ENCODE measurements at places on chromosomes 13 and 19. TPM values are rescaled to one million over a fixed set of nuclear protein-coding genes. Genes with fewer than 3 reads are reported as not detected.

DNA sequence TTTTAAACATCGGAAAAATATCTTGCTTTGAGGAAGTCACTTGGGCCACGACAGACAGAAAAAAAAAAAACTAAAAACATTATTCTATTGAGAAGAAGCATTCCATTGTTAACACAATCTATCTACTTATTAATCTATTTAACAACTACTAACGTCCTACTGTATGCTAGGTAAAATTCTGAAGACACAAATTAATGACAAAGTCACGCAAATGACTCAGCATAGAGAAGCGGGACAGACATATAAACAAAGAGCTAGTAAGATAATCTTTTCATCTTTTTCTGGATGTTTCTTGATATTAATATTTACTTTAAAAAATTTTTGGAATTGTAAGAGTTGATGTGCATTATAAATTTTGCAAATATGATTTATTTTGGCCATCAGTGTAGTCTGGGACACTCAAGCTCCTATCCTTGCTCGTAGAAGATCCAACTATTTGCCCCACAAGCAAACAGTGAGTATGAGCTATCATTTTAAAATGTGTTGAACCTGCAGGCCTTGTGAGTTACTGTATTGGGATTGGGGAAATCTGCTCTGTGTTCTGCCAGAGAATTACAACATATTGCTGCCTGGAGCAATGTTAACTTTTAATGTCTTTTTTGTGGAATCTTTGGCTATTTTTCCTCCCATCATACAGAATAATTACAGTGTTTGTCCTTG lies 109.1 kb downstream of the PCDH9 start:
- no peak for DNase-seq

DNA sequence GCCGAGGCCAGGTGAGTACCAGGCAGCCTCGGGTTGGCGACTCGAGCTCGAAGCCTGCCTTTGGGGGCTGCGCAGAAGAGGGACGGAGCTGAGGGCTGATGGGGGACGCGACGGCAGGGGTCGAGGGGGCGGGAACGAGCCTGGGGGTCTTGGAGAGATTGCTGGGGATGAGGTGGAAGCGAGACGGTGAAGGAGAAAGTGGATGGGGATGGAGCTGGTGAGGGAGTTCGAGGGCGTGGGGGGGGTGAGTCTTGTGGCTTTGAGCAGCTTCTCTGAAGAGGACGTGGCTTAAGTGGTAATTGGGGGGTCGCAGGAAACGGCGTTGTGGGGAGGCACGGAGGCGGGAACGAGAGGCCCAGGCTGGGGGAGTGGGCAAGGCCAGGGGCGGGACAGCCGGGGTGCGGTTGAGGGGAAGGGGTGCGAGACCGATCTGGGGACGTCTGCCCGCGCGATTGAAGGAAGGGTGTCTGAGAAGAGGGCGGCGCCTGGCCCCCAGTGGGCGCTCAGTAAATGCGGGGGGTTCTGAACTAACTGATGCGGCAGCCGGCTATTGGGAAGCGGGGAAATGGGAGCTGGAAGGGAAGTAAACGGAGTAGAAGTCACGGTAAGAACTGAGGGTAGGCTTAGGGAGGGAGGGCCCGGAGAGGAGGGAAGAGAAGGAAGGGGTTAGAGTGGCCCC lies 426 bp downstream of the MYO9B start:
- peak; percentile 47 for DNase-seq

DNA sequence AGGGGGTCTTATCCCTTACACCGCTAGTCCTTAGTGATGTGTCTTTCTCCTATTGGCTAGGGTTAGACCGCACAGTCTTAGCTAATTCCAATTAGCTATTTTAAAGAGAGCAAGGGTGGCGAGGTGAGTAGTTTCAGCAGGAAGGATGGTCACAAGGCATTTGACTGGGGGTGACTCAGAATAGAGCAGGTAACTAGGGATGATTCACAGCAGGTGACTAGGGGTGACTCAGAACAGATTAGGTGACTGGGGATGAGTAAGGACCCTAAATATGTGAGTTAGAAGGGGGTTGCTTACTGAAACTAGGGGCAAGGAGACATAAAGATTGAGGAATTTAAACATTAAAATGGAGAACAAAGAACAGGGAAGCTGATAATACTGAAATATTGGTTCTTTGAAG lies 64.3 kb downstream of the ZNF66 start:
- DNase-seq: no peak

- DNase-seq: no peak
Measured at GRCh38 chr19:30634996-30635975, 263.1 kb downstream of the ZNF536 start.

DNA sequence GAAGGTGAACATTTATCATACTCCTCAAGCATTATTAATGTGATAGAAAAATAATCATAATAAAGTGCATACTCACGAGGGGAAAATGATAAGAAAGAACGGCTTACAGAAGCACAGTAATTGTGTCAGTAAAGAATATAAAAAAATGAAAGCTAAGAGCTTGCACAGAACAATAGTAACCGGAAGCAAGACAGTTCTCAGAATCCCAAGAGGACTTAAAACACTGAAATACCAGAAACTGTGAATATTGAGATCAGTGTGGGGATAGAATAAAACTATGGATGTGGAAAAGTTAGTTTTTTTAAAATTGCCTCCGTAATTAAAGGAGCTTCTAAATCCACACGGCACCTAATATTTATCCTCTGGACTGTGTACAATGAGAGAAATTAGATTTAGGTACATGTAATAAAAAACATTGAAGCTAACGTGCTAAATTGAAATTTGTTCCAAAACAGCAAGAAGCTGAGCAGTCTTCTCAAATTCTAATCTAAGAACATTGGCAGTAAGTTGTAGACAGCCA lies 482.7 kb downstream of the SLITRK6 start:
- no peak for DNase-seq

DNA sequence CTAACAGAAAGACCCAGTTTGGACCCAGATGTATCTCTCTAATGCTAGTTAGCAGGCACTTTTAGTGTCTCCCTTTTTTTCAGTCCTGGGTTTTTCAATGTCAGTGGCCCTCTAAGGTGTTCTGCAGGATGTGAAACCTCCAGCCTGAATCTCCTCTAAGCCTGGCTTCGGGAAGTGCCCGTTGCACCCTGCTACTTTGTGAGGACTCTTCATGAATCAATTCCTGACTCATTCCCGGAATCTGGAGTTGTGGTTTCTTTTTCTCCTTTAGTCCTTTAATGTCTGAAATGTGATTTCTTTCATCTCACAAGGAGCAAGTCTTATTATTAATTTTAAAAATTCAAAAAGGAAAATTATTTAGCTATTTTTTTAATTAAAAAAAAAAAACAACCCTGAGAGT lies 116.0 kb downstream of the ZNF536 start:
- no peak for DNase-seq

- DNase-seq: peak; percentile 42
Measured at GRCh38 chr13:41352935-41353840, 42.1 kb downstream of the NAA16 start.

DNA sequence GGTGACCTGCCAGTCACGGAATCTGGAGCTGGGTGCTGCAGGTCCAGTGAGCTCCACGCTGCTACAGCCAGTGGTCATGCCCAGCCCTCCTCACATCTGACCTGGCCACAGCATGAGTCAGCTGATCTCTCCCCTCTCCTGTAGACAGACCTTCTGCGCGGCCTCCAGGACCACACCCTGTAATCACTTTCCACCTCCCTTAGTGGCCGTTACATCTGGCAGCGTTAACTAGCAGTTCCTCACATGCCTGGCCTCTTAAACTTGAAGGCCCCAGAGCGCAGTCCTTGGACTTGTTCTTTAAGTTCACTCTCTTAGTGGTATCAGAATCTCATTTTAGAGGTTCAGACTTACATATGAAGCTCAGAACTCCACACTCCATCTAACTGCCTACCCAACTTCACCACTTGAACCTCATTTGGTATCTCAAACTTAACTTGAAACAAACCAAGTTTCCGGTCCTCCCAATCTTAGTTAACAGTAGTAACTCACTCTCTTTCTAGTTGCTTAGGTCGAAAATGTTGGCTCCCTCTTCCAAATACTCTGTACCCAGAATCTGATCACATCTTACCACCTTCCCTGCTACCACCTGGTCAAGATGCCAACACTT lies 22.7 kb downstream of the MIPEP start:
- peak; percentile 75 for DNase-seq

DNA sequence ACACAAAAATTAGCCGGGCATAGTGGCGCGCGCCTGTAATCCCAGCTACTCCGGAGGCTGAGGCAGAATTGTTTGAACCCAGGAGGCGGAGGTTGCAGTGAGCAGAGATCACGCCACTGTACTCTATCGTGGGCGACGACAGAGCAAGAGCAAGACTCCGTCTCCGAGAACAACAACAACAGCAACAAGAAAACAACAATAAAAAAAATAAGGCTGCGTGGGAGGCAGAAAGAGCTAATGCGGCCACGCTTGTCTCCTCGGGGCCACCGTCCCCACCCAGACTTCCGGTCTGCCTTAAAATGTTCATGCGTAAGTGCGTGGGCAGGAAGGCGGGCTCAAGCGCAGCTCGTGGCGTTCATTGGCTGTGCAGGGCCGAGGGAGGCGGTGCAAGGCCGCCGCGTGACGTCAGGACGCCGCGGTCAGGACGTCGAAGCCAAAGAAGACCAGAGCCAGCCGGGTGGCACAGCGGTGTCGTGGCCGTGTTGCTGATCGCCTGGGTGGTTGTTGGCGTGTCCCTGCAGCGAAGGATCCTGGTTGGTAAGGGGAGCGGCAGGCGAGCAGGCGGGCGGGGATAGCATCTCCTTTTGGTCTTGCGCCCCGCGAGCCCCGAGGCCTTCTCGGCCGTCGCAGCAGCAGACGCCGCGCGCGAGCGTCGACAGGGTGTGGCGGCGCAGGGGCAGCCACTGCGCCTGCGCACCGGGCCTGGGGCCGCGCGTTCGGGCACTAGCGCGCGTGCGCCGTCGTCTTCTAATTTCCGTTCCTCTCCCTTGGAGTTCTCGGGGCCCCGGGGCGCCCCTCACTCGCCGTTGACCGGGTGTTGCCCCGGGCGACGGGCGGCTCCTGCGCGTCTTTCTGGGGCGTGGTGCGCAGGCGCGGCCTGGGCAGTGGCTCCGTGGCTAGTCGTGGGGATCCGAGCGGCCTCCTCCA lies at the start of gene LENG8:
LENG8 (plus strand) TSS at position 426 of the 927 bp plus-strand sequence. CDS start 2,146 bp downstream, outside the sequence.
- peak; percentile 97 for DNase-seq

DNA sequence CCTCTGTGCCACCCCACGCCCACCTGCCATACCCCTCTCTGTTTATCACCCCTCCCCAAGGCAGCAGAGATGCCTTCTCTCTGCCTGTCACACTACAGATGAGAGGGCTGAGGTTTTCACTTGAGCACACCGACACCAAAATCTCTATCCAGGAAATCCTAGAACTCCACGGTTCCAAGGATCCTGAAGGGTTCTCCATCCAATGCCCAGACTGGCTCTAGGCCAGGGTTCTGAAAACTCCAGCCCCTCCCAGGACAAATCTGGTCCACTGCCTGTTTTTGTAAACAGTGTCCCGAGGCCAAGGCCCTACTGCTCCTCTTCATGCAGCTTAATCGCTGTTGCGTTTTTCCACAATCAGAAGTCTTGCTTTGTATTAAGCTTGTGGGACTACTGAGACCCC lies 20.1 kb downstream of the TLE2 start:
- no peak for DNase-seq

GRCh38 chr13:111908981-111909380 lies 158.0 kb upstream of the SOX1 start:
- DNase-seq: peak; percentile 26

GRCh38 chr13:102045731-102046130 lies 356.1 kb downstream of the FGF14 start:
- no peak for DNase-seq

GRCh38 chr19:8111376-8111775 lies 38.0 kb downstream of the FBN3 start:
- DNase-seq: no peak

DNA sequence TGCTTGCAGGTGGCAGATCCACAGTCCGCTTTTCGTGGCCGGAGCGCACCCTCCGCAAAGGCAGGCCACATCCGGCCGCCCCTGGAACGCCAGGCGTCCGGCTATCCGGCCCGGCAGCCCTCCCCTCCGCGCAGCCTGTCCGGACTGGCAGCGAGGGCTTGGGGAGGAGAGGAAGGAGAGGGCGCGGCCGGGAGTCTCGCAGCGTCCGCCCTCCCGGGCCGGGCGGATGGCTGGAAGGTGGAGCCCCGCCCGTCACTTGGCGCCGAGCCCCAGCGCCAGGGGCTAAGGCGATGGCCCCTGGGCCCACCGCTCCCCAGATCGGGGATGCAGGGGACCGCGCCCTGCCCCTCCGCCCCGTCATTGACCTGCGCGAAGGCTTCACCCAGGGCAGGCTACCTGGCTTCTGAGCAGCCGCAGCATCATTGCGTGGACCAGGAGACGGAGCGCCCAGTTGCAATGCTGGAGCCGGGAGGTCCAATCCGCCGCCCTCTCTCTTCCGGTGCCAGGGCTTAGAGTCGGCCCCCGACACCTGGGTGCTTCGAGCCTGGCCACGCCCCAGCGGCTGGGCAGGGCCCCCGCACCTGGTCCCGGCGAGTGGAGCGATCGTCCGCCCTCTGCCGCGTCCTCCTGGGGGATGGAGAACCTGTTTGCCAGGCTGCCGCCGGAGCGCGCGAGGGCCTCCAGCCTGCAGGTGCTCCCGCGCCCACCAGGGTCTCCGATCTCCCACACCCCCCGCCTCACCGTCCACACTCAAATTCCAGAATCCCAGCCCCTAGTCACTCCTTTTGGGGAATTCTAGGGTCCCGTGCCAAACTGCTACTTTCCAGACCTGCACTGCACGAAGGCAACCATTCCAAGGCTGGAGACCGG lies at the start of gene FUT1:
FUT1 (minus strand) TSS at position 146 of the 870 bp plus-strand sequence. CDS start 1,360 bp downstream, outside the sequence.
- peak; percentile 72 for DNase-seq

DNA sequence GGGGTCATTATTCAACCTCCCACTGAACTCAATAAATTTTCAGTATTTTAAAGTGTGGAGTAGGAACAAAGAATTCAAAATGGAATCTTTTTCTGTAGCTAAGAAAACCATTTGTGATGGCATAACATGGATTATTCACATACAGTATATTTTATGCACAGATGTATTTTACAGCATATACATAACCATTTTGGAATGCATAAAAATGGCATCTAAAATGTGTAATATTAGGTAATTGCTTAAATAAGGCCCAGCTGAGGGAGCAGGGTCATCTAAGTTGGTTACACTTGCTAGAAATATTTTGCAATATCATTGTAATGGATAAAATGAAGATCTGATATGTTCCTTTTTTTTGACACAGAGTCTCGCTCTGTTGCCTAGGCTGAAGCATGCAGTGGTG lies 146.9 kb downstream of the LMO7 start:
- no peak for DNase-seq

DNA sequence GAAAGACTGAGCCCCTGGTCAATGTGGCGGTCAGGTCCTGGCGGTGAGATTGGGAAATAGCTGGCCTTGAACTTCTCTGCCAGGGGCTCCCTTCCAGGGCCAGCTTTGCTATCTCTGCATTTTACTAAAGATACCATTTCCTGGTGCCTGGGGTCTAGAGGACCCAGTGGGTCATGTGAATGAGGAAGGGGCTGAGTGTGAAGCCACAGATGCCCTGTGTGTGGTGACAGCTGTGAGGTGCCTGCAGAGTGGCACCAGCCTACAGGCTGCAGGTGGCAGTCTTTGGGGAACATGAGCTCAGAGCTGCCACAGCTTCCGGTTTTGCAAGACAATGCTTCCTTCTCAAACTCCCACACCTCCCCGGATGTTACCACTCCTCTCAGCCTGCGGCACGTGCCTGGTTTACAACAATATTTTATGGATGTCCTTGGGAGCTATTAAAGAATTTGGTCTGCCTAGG lies 5.2 kb upstream of the MLNR start:
- no peak for DNase-seq

- DNase-seq: no peak
Measured at GRCh38 chr13:75092143-75092542, 389.8 kb downstream of the TBC1D4 start.

CD209 gene
- polyA plus RNA-seq: 3.5 TPM

SIGLEC10 gene
- 8.0 TPM for polyA plus RNA-seq

ERF gene
- 10.4 TPM for polyA plus RNA-seq

CBLC gene
- 9.6 TPM for polyA plus RNA-seq

KLK5 gene
- polyA plus RNA-seq: not detected

FRY gene
- polyA plus RNA-seq: 10.3 TPM
